ENCODE measurements at places on chromosomes 4 and X.

GRCh38 chr4:110610940-110611831 lies 11.7 kb downstream of the PITX2 start:
- no peak for DNase-seq

- DNase-seq: no peak
Measured at GRCh38 chr4:67909905-67910584, 26.2 kb upstream of the TMPRSS11D start.

GRCh38 chr4:151940926-151941617 lies 180.3 kb upstream of the GATB start:
- no peak for DNase-seq

GRCh38 chr4:24209906-24210305 lies 320.1 kb upstream of the PPARGC1A start:
- DNase-seq: no peak

GRCh38 chrX:776061-776460 lies 145.5 kb downstream of the SHOX start:
- no peak for DNase-seq

DNA sequence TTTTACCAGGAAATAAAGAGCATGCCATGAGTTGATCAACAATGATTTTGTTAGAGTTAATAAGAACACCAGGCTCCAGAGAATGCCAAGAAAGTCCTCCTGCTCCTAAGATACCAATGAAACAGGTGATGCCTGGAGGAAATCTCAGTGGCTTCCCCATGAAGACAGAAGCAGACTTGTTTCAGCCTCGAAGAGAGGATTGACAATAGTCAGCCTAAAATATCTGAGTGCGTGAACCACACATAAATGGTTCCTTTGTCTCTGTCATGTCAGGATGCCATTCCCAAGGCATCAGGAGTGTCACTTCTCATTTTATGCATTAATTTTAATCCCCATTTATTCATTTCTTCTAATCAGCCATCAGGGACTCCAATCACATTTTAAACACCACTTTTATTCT lies 69.6 kb downstream of the PHOX2B start:
- no peak for DNase-seq

DNA sequence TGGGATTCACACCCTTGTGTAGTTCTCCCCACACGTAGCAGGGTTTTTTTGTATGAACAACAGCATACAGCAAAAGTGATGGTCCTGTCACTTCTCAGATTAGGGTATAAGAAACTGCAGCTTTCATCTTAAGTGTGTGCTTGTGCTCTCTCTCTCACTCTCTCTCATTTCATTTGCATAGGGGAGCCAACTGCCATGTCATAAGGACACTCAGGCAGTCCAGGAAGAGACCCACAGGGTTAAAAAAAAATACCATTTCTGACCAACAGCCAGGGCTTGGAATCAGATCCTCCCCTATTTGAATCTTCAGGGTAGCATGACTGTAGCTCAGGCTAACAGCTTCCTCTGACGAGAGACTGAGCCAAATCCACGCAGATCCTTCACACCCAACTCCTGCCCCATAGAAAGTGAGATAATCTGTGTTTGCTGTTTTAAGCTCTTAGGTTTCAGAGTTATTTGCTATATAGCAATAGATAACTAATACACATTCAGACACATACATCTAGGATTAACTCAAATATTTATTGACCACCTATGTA lies 331.2 kb downstream of the PAPSS1 start:
- no peak for DNase-seq

- DNase-seq: no peak
Measured at GRCh38 chr4:75552452-75552851, 3.4 kb upstream of the ODAPH start.

GRCh38 chr4:123597586-123597985 lies 201.0 kb downstream of the SPRY1 start:
- no peak for DNase-seq

GRCh38 chrX:45660477-45660876 lies 459.8 kb upstream of the DIPK2B start:
- DNase-seq: no peak

DNA sequence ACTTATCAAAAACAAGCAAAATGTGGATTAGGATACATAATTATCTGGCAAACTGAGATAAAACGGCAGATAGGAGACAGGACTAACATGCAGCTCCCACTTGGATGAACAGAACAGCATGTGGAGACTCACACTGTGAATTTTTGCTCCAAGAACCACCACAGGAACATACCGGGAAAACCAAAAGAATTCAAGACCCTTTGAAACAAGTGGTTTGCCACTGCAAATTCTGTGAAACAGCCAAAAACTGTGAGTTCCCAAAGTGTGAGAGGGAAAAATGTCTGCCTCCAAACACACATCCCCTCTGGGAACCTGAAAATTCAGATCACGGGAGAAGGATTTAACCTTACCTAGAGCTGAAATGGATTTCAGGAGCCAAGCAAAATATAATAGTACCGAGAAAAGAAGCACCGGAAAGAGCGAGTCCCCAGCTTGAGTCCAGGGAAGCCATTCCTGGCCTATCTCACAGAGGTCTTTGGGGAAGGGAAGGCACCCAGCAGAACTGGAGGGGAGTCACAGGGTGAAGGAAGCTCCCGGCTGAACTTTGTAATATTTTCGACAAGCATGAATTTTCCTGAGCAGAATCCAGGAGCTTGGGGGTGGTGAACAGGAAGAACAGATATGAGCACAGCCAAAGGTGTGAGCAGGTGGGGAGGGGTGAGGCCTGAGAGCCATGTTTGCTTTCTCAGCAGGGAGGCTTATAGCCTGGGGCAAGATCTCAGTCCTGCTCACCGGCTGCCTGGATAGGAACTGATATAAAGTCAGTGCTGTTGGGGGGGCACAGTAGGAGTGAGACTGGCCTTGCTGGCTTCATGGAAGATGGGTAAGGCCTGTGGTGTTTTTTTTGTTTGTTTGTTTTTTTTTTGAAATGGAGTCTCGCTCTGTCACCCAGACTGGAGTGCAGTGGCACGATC lies 23.9 kb downstream of the MANBA start:
- peak; percentile 77 for DNase-seq

DNA sequence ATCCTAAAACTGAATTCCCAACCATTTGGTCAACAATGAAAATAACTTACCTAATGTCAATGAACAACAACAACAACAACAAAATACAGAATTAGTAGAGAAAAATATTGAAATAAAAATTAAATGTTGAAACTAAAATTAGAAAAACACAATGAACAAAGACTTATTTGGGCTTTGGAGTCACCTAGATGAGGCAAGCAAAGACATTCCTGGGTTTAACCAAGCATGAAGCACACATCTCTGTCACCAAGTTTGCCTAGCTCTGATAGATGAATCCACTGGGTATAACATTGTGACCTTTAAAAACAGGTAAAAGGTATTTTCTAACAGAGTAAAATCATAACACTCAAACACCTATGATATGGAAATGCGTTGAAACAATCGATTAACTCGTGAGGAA lies 13.2 kb upstream of the SYTL5 start:
- DNase-seq: no peak

DNA sequence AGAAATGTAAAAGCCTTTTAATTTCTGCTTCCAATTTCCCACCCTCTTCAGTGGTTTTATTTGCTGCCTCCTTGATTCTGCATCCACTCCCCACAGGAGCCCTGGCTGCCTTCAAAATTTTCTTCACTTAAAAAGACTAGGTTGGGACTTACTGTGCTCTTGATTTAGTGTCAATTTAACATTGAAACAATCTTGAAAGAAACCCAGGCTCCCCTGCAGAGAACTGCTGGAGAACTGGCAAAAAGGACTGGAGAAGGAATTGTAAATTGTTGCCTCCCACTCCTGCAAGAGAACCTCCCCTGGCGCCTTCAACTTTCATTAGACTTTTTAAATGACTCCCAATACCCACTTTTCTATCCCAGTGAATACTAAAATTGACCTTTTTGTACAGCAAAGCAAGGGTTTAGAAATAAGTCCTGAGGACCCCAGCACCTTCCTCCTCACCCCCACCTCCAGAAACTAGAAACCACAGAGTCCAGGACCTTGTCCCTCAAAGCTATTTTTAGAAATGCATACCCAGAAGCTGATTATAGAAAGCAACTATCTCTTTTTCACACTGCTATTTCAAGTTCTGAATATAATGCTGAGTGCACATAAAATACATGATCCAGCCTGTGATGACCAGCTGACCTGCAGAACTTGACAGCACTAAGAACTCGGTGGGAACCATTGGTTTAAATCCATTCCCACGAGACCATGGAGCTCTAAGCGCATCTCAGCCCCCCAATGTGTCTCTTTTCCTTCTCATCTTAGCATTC lies 155.5 kb downstream of the INPP4B start:
- DNase-seq: no peak

- no peak for DNase-seq
Measured at GRCh38 chrX:1274786-1275185, 6.2 kb downstream of the CSF2RA start.

- no peak for DNase-seq
Measured at GRCh38 chrX:149495573-149496071, 9.5 kb downstream of the IDS start.

- DNase-seq: no peak
Measured at GRCh38 chr4:168485156-168485910, 5.0 kb upstream of the DDX60L start.

DNA sequence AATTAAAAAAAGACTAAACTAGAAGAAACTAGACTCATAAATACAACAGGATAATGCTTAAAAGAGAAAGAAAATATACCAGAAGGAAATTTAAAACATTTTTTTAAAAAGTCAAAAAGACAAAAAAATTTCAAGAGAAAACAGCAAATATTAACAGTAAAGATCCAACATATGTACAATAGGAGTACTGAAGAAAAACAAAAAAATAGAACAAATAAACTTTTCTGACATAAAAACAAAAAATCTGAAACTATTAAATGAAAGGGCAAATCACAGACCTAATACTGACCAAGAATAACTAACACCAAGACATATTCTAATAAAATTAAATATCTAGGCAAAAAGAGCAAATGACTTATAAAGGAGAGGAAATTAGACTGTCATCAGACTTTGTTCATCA lies 11.5 kb downstream of the DNAJB14 start:
- no peak for DNase-seq

- no peak for DNase-seq
Measured at GRCh38 chr4:156634612-156635011, 337.0 kb downstream of the PDGFC start.

- no peak for DNase-seq
Measured at GRCh38 chr4:125624951-125625350, 310.2 kb downstream of the FAT4 start.

DNA sequence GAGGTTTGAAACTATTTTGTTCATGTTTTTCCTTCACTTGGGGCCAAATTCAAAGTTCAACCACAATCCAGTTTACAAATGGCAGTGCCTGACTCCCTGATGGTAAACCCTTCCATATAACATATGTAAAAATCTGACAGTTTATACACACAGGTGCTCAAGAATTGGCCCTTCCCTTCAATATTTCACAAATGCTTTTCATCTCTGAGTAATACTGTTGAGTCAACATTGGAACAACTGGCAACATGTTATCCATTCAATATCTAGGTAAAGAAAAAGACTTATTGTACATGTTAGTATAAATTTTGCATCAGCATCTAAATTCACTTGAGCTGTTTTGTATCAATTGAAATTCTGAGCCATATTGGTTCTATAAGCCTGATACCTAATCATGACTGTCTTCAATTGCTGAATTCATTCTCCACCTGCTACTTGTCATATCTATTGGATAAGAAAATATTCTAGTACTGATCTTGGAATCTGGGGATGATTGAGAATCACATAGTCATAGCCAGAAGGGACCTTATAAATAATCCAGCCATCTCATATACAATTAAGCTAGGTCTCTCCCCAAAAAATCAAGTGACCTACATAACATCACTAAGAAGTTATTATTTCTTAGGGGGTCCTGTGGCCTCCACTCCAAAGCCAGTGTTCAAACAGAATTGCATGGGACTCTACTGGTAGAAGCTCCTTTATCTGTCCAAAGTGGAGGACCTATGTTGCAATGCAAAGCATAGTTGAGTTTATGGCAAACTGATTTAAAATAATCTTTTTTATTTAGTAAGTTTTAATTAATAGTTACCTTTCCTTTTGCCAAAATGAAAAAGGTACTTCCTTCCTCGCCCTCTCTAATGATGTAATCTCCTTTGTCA lies 61.9 kb downstream of the PRKG2 start:
- DNase-seq: no peak

DNA sequence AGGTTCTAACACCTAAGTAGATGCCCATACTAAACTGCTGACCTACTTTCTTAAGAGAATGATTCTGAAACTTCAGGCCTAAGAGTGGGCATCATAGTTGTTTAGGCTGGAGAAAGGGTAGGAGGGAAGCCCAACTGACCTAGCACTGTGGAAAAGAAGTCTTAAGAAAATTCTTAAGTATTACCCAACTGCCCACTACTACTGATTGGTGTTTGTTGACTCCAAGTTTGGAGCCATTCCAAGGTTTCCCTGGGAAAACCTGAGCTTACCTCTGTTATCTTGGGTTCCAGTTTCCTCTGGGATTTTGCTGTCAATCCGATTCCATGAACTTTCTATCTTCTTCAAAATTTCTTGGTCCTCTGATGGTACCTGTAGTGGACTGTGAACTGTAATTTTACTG lies 23.9 kb downstream of the ANKRD17 start:
- DNase-seq: no peak

DNA sequence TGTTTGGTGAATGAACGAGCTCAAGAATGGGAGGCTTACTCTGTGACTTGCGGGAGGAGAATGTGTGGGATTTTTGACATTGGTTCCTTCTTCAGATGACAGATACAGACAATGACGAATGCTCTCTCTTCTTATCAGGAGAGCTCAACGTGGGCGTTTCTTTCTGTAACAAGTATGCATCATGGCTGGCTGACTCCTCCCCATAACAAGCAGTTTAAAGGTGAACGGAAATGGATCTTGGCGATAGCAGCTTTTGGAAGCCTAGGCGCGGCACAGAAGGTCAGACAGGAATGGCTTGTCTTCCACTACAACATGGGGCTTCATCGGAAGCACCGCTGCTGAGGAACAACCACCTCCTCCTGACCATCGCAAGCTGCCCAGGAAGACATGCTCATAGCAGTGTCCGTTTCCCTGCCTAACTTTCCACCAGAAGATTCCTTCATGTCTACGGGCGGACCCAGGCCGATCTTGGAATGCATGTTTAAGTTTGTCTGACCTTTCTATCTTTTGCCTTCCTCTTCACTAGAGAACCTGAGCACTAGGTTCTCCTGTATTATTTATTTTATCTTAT lies 18.3 kb upstream of the ACSL1 start:
- no peak for DNase-seq

DNA sequence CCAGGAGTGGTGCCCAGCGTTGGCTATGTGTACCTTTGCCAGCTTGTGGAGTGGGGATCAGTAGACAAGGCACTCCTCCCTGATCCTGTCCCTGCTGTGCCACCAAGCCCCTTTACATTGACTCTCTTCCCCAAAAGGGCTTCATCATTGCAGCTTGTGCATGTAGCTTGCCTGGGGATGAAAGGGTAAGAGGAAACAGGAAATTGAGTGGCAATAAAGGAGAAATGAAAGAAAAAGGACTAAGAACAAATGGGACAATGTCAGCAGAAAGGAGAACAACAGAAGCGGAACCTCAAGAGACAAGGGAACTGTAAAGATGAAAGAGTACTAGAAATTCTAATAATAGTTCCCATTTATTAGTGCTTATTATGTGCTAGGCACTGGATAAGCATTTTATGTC lies 8.7 kb upstream of the IL13RA1 start:
- DNase-seq: no peak

GRCh38 chrX:3748052-3748559 lies 34.7 kb upstream of the PRKX start:
- no peak for DNase-seq

- no peak for DNase-seq
Measured at GRCh38 chrX:68914479-68914946, 85.7 kb downstream of the EFNB1 start.

All from LNCaP clone FGC (cell line).